Activated naive CD4-positive, alpha-beta T cell treated with anti-CD3 and anti-CD28 coated beads, Interleukin-2, amount 50 U/mL, for 16 hours (primary cell): ENCODE measurements at places on chromosomes 3 and 15.
A peak's percentile ranks its signal among the peaks of the same experiment; 100 is the strongest.

DNA sequence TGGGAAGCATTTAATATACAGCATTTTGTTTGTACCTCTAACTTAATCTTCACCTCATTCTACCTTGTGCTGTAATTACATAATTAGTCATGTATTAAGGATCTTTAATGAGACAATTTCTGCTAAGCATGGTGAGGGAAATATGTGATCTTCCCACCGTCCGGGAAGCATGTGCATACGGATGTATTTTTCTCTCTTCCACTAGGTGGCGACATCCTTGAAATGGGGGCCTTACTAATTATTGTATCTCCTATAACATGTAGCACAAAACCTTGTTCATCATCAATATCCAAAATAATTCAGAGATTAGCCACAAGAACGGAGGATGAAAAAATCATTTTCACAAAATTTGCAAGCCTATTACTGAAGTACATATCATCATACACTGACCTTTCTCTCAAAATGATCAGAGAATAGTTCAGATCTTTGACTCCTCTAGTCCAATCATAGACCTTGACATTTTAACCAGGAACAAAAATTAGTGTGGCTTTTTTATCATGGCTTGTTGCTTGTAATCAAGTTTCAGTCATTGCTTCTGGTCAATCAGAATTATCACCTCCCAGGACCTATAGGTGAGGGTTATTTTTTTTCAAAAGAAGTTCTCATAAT lies 148.9 kb upstream of the GBE1 start:
- DNase-seq, result no peak

DNA sequence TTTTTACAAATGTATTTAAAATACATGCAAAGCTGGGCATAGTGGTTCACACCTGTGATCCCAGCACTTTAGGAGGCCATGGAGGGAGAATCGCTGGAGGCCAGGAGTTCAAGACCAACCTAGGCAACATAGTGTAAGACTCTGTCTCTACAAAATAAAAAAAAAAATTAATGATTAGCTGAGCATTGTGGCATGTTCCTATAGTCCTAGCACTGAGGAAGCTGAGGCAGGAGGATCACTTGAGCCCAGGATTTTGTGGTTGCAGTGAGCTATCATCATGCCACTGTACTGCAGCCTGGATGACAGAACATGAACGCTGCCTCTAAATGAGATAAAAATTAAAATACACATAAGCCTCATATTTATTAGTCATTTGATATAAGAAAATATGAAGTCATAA lies 142.8 kb downstream of the TCF12 start:
- no peak for DNase-seq

GRCh38 chr15:83046558-83047127 lies 20.4 kb downstream of the BTBD1 start:
- no peak for DNase-seq

DNA sequence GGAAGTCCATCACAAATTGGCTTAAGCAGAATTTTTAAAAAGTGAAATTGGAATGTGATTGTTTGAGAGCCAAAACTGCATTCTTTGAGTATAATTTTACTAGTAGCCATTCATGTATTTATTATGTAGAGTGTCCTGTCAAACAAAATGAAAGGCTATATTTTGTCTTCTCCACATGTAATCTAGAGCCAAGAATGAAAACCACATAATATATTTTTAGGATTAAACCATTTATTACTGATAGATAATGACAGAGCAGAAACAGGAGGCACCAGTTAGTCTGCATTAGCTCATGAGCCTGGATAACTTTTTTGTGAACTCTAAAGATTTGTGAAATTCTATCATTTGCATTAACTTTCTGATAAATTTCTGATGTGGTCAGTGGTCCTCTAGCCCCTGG lies 130.2 kb downstream of the FILIP1L start:
- DNase-seq, result no peak

GRCh38 chr3:88595026-88595425 lies 445.3 kb downstream of the C3orf38 start:
- DNase-seq, result no peak

- DNase-seq, result peak; percentile 41
Measured at GRCh38 chr3:14467814-14468620, 65.6 kb downstream of the SLC6A6 start.

DNA sequence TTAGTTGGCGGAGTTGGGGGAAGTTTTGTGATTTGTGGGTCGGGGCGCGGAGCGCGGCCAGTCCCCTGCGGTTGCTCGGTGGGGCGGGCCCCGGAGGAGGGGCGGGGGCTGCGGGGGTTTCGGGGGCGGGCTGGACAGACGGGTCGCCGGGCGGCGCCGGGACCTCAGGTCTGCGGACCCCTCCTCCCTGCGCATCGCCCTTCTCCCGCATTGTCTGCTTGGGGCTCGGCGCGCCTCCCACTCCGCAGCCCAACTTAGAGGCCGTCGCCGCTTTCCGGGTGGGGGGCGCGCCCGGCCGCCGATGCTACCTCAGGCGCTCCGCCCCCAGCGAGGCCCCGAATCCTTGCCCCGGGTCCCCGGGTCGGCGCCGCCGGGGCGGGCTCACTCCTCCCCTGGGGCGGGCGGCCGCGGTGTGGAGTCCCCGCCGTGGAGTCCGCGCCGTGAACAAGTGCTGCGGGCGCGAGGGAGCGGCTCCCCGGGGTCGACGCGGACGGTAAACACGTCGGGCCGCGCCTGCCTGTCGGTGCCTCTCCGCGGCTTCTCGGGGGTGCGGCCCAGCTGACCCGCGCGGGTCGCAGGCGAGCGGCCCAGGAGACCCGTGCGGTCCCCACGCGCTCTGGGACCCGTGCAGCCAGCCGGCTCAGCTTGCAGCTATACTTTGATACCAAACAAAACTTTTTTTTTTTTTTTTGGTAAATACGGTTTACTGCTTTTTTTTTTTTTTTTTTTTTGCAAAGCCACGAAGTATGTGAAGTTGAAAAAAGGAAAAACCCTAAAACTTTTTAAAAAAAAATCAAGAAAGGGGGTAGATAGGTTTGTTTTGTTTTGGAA lies 624 bp downstream of the AKAP13 start:
- peak; percentile 59 for DNase-seq

DNA sequence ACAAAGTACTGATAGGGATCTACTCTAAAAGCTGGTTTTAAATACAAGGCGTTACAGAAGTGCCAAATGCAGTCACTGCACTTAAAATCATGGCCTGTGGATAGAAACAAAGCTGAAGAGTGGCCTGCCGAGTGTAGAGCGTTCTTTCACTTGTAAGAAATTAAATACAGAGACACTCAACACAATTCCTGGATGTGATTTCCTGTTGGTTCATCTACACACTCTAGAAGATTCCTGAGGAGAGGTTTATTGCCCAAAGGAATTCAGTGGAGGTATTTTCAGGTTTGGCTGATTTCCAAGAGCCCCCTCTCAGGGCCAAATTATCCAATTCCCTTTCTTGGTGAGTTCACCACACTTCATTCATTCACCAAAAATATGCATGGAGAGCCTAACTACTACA lies 200.3 kb upstream of the IL12A start:
- no peak for DNase-seq

DNA sequence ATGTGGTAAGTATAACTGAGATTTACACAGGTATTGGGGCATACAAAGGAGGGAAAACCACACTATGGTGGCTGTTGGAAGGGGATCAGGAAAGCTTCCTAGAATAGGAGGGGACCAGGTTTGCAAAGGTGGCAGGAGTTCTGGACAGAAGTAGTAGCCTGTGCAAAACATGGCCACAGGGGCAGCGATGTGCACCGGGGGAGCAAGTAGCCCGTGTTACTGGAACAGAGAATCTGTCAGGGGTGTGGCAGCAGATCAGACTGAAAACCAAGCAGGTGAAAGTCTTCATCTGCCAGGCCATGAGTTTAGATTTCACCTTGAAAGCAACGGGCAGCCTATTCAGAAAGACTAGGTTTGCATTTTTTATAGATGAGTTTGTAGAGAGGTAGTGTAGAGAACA lies 182.3 kb upstream of the LPP start:
- DNase-seq, result no peak

DNA sequence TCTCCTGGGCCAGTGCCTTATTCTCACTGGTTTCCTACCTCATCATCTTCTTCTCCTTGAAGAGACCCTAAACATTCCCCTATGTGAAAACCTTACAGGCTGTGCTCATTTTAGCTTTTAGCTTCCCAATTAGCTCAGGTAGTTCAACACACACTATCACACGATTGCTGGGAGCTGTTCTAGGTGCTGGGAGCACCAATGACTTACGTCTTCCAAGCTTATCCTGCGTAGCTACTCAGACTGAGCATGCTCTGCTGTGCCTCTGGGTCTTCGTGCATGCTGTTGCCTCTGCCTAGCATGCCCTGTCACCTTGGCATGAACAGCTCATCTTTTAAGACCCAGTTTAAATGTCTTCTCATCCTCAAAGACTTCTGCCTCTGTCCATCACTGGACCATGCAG lies 55.7 kb upstream of the APEH start:
- DNase-seq, result no peak

DNA sequence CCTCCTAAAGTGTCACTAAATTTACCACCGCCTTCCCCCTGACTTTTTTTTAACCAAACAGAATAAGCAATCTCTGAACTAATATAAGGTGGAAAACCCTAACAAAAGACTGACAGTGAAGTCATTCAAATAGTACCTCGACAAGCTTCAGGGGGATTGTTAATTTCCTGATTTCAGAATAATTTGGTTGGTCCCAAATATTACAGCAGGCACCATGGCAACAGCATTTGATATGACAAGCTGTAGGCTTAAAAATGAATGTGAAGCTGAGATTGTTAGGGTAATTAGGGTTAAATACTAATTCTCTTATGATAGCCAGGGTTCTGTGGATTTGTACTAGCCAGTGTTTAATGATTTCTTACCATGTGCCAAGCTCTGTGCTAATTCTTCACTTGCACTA lies 63.5 kb upstream of the GOLGA8B start:
- no peak for DNase-seq

- DNase-seq, result no peak
Measured at GRCh38 chr3:23915537-23916108, 1.2 kb downstream of the NKIRAS1 start.

GRCh38 chr3:12289524-12289923 lies 654 bp downstream of the PPARG start:
- DNase-seq, result no peak

- DNase-seq, result no peak
Measured at GRCh38 chr3:29977360-29977759, 629.0 kb upstream of the TGFBR2 start.

GRCh38 chr3:183880121-183880520 lies 4.6 kb downstream of the PARL start:
- no peak for DNase-seq

DNA sequence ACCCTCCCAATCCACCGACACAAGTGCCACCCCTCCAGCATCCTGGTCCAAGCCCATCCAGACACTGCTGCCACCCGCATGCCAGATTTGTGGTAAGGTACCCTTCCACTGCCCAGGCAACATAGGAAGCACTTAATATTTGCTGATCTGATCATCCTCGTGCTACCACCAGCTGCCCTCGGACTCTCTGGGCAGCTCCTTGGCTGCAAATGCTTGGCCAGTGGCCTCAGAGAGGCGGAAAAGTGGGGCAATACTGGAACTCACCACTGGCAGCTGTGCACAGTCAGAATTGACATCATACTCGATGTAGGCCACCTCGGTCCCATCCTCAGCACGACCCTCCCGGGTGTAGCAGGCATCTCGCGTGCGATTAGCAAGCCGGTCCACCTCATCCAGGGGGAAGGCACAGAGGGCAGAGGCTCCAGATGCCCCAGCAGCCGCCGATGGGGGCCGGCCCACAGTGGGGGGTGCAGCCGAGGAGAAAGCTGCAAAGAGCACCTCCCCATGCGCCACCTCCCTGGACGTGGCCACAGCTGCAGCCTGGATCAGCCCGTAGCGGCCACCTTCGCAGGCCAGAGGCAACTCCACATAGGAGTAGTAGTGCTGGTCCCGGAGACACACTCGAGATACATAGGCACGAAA lies 6.5 kb downstream of the PLXNB1 start:
- DNase-seq, result no peak

GRCh38 chr3:193553586-193553985 lies 1.1 kb downstream of the ATP13A4 start:
- DNase-seq, result no peak

DNA sequence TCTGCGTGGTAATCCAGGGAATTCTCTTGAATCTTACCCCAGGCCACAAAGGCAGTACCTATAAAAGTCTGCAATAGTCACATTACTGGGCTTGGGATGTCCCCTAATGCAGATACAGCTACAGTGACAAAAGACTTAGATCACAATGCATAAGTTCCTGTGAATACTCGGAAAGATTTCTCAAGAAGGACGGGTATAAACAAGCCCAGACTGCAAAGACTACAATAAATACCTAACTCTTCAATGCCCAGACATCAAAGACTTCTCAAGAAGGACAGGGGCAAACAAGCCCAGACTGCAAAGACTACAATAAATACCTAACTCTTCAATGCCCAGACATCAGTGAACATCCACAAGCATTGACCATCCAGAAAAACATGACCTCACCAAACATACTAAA lies 50.9 kb downstream of the NUDT16 start:
- DNase-seq, result no peak

- no peak for DNase-seq
Measured at GRCh38 chr3:46900007-46900292, 22.4 kb downstream of the PTH1R start.

- DNase-seq, result no peak
Measured at GRCh38 chr3:188486952-188487351, 333.0 kb downstream of the LPP start.

DNA sequence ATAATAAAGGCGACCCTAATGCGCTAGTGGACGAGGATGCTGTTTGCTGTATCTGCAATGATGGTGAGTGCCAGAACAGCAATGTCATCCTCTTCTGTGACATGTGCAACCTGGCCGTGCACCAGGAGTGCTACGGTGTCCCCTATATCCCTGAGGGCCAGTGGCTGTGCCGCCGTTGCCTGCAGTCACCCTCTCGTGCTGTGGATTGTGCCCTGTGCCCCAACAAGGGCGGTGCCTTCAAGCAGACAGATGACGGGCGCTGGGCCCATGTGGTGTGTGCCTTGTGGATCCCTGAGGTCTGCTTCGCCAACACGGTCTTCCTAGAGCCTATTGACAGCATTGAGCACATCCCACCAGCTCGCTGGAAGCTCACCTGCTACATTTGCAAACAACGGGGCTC lies 7.6 kb downstream of the BRPF1 start:
- DNase-seq, result no peak

- DNase-seq, result no peak
Measured at GRCh38 chr3:134477002-134477401, 8.8 kb downstream of the ANAPC13 start.

GRCh38 chr3:196990601-196991007 lies 22.0 kb upstream of the PIGZ start:
- DNase-seq, result no peak

GRCh38 chr3:158509891-158510290 lies 61.1 kb upstream of the MLF1 start:
- DNase-seq, result no peak

DNA sequence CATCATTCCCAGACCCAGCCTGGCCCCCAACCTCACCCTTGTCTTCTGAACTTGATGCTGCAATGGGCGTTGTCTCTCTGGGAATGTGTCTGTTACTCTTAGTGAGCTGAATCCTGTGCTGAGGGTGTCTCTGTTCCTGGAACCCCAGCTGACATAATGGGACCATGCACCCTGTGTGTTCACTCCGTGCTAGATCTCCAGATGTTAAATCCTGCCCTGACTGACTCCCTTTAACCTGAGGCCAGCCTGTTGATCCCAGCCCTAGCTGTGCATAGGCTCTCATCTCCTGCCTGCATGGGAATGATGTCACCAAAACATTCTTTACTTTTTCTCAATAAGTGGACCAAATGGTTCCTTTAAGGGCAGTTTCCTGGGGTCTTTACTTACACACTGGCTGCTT lies 48.0 kb upstream of the UMPS start:
- DNase-seq, result no peak
